Foreskin fibroblast (primary cell): ENCODE measurements at places on chromosomes 3 and 15.

GRCh38 chr3:181210275-181210674 is 220.7 kb upstream of the DNAJC19 start:
- peak; percentile 3 for DNase-seq

- DNase-seq = peak; percentile 11
Observed at GRCh38 chr3:106692624-106693023, 684.6 kb upstream of the CCDC54 start.

- DNase-seq = peak; percentile 44
Observed at GRCh38 chr3:197736010-197736490, 654 bp downstream of the RUBCN start.

DNA sequence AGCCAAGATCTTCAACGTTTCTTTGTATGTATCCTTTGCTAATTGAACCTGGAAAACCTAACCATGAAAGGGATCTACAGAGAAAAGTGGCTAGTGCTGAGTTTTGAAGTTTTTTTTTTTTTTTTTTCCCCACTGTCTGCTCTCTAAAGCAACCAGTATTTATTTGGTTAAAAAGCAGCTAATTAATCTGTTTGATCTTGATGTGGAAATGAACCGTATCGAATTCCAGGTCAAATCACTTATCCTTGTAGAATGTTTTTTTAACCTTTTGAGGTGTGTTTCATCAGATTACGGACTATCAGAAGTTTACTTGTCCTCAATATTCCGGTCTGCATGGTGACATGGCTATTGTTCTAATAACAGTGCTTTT is 117.2 kb downstream of the FNDC3B start:
- DNase-seq = no peak

GRCh38 chr3:38458796-38459498 is 5.3 kb downstream of the ACVR2B start:
- DNase-seq = peak; percentile 34

DNA sequence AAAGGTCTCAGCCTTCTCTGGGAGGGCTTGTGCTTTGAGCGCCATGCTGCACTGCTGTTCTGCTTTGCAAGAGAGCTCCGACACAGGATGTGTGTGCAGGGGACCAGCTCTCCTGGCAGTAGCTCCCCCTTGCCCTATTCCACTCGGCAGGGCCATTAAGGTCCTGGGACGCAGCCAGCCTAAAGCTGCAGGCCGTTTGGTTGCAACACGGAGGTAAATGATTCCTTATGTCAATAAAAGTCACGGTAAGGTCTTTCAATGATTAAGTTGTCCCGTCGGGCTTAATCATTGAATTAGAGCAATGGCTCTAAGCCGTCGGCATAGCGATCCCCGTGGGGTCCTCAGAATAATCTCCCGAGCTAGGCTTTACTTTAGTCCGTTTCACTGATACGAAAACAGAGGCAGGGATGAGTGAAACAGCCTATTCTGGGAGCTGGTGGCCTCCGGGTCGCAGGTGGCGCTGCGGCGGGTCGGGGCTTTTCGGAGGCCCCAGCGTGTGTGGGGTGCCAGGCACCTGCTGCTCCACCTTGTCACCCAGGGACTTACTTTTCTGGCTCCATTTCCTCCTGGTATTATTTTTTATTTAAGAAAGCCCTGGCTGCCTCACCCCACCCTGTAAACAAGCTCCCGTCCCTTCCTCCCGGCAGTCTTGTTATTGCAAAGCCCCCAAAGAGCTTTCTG is 525.2 kb downstream of the OCA2 start:
- DNase-seq = no peak

- DNase-seq = no peak
Observed at GRCh38 chr3:185511711-185512110, 12.9 kb upstream of the TMEM41A start.

GRCh38 chr15:65595960-65596359 is 15.0 kb downstream of the INTS14 start:
- DNase-seq = no peak

DNA sequence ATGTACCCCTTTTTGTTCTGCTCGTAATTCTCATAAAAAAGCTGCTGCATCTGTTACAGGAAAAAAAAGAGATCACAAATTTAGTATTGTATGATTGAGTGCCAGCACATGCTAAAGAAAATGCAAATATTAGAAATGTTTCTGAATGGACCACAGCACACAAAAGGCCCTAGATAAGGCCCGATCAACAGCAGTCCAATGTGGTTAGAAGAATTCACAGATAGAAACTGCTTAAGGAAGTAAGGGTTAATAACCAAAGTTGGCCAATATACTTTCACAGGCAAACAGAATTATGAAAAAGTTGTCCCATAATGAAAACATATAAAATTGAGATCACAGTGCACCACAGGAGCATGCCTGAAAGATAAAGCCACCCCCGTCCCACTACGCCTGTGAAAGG is 72.9 kb downstream of the CHSY1 start:
- no peak for DNase-seq

DNA sequence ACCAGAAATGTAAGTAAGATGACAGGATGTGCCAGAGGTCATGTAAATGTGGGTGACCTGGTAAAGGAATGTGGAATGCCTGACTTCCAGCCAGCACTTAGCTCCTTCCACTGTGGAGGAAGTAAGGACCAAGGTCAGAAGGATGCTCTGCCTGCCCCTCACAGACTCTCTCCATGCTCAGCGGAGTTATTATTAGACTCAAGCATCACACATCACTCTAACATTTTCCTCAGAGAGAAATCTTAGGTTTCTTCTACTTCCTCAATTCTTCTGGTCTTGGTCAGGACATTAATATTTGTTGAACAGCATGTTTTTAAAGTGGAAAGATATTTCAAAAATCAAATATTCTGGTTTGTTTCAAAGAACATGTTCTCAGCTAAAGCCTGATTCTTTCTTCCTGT is 231.4 kb upstream of the WNT5A start:
- DNase-seq = peak; percentile 65

DNA sequence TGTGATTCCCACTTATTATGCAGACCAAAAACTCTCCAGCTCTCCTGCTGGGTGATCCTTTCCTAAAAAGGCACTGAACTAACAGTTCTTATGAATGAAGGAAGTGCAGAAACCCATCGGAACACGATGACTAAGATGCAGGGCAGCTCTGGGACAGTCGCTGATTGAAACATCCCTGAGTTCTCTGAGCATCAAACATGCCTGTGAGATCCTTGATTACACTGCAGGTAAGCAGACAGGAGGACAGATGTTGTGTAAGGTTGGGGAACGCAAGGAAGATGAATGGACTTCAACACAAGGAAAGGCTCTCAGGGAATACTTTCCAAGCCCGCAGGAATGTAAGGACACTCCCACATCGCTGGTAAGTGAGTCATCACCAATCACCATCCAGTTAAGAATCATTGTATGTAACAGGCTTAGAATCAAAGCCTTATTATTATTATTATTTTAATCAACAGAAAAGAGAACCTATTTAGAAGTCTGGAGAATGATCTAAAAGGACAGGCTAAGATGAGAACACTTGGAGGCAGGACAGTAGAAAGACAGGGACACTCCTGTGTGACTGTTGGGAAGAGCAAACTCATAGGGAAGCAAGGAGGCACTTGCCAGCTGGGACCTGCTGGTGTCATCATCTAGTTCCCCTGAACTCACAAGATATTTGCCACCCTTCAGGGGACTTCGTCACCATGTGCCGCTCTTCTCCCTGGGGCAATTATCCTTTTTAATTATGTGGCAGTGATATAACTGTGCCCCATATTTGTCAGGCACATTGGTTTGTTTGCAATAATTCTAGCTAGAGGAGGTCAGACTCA is 26.0 kb downstream of the TMEM158 start:
- peak; percentile 82 for DNase-seq

GRCh38 chr3:156290924-156291271 is 170.5 kb downstream of the KCNAB1 start:
- peak; percentile 35 for DNase-seq

DNA sequence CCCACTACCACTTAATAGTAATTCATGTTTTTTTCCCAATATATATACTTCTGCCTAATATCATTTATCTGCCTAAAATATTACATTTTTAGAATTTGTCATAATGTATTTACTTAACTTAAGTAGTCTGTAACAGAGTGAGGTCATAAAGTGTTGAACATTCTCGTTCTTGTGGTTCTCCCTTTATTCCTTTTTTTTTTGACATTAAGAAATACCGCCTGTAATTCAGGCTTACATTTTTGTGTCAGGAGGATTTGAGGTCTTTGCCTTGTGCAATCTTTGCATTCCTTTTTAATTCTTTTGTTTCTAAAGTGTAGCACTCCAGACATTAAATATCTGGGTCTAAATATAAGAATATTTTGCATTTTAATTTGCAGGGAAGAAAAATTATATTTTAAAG is 315.4 kb downstream of the PTPRG start:
- no peak for DNase-seq

- DNase-seq = no peak
Observed at GRCh38 chr3:39224288-39224687, 31.9 kb upstream of the XIRP1 start.

- no peak for DNase-seq
Observed at GRCh38 chr3:180330440-180330839, 271.5 kb upstream of the TTC14 start.

GRCh38 chr3:146145642-146146041 is 15.3 kb downstream of the PLOD2 start:
- no peak for DNase-seq

GRCh38 chr15:82880704-82881103 is 71.3 kb downstream of the WHAMM start:
- DNase-seq = no peak

DNA sequence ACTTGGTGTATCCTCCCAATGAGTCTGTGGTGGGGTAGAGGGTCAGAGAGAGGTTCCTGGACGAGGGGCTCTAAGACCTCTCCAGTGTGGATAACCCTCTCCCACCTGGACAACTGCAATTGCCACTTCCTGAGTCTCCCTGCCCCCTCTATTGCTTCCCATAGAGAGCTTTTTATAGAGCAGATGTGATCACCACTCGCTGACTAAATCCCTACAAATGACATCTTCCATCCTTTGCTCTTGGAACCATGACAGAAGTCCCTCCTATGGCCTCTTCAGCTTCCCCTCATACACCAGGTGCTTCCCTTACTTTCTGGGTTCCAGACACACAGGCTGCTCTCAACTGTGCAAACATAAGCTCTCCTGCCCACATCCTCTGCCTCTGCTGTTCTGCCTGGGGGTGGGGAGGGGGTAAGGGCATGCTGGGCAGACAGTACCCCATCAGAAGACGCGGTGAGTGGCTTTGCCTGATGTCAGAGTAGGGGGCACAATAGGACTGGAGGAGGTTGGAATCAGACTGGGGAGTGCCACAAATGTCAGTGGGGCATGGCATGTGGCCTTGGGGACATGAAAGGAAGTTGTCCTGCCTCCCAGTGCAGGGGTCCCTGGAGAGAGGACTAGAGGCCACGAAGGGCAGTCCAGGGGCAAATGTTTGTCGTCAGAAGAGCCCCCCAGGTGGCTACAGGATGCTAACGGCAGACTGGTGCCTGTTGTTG is 15.2 kb downstream of the ITIH3 start:
- no peak for DNase-seq

GRCh38 chr3:113714702-113715101 is 18.3 kb upstream of the USF3 start:
- no peak for DNase-seq

GRCh38 chr3:180700941-180701340 is 21.7 kb upstream of the CCDC39 start:
- no peak for DNase-seq

DNA sequence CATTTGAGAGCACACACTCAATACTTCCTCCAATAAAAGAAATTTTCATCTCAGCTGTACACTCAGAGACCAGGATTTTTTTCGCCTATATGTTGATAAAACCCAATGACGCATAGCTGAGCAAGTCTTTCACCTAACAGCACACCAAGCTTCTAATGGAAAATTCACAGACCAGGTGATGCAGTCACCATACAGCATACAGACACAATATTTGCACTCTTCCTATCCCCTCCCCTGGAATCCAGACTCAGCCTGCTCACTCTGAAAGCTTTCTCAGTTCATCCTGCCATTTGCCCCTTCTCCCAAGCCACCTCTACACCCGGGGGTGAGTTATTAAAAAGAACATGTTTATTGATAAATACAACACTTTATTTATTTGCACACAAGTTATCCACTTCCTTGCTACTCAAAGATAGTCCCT is 1.7 kb downstream of the TBC1D5 start:
- DNase-seq = peak; percentile 45

DNA sequence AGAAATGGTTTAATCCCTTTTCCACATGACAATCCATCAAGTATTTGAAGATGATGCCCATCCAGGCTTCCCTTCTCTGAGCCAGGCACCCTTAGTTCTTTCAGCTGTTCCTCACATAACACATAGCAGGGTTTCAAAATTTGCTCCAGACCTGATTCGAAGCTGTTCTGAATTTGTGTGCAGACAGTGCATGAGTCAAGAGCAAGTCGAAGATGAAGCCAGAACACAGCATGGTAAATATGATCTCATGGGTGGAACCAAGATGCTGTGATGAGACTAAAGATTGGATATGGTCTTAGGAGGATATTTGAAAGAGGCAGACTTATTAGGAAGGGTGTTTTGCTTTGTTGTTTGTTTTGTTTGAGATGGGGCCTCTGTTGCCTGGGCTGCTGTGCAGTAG is 32.6 kb upstream of the PDE8A start:
- peak; percentile 86 for DNase-seq

DNA sequence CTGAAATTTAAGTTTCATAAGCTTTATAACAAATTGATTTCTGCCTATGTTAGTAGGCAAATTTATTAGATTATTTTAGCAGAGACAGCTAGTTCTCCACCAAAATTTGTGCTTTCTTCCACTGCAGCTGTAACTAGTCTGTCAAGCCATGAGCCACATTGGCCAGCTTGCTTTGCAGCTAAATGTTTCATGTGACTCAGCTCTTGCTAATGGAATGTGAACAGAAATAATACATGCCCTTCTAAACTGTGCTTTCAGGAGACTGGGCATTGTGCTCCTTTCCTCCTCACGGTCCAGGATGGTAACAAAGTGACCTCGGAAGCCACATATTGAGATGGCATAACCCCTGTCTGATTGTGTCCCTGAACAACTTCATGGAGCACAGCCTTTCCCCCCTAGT is 51.3 kb upstream of the KPNA4 start:
- peak; percentile 73 for DNase-seq

- peak; percentile 42 for DNase-seq
Observed at GRCh38 chr3:14124223-14124614, 451 bp downstream of the CHCHD4 start.

DNA sequence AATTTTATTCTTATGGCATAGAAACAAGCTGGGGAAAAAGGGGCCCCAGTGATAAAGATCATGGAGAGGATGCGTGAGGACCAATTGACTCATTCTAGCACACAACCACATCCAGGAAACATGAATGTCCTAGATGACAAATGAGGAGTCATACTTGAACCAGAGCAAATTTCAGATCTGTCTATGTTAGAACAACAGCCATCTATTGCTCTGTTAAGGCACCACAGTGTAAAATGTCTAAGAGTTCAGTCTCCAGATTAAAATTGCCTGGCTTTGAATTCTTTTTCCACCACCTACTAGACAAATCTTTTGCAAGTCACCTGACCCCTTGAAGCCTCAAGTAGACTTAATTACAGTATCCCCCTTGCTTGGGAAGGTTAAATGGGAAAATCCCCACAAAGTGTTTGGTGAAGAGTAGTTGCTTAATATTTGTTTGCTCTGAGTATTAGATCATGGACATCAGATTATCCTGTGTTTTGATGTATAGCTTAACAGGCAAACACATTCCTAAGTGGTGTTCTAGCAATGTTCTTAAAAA is 258.7 kb upstream of the TGFBR2 start:
- peak; percentile 94 for DNase-seq
